ENCODE measurements at places on chromosomes 5 and 9. TPM values are rescaled to one million over a fixed set of nuclear protein-coding genes. Genes with fewer than 3 reads are reported as not detected.

The TMOD1 gene
- total RNA-seq: 1.0 TPM

The RBM27 gene
- total RNA-seq: 29.8 TPM

The KIF3A gene
- total RNA-seq: 12.5 TPM

The KIF4B gene
- total RNA-seq: not detected

The PCDHB12 gene
- 2.7 TPM for total RNA-seq

The PSD2 gene
- 0.57 TPM for total RNA-seq

The ENC1 gene
- total RNA-seq: 10.7 TPM

The CWC27 gene
- 40.5 TPM for total RNA-seq

The PCDHGA10 gene
- 11.0 TPM for total RNA-seq

The SYNPO gene
- 2.1 TPM for total RNA-seq

The CIZ1 gene
- 90.6 TPM for total RNA-seq

The N4BP3 gene
- total RNA-seq: 41.6 TPM

The KCNV2 gene
- not detected for total RNA-seq

The MYOZ3 gene
- total RNA-seq: 11.6 TPM

The NEURL1B gene
- 9.8 TPM for total RNA-seq

The HTR1A gene
- total RNA-seq: 0.46 TPM

The SPATA24 gene
- total RNA-seq: 12.9 TPM

The CD14 gene
- 0.63 TPM for total RNA-seq

The MARCOL gene
- total RNA-seq: not detected

The EFNA5 gene
- 17.4 TPM for total RNA-seq

The LECT2 gene
- not detected for total RNA-seq

The RELL2 gene
- total RNA-seq: 23.8 TPM

The EXOC3 gene
- 62.4 TPM for total RNA-seq

The EXD3 gene
- total RNA-seq: 20.4 TPM

The FBXW5 gene
- total RNA-seq: 70.5 TPM

Measured in WTC11 (cell line).